ENCODE measurements at places on chromosomes 2 and 18. TPM values are rescaled to one million over a fixed set of nuclear protein-coding genes. Genes with fewer than 3 reads are reported as not detected.

Gene RBM45
- 11.1 TPM for total RNA-seq

Gene CRYBA2
- not detected for total RNA-seq

Gene SRD5A2
- total RNA-seq = not detected

Gene PLGLB1
- total RNA-seq = 0.93 TPM

Gene NEB
- total RNA-seq = 0.12 TPM
